Stimulated activated CD8-positive, alpha-beta memory T cell treated with anti-CD3 and anti-CD28 coated beads, Interleukin-7, amount 100 ng/mL, for 1 hour (primary cell): ENCODE measurements at places on chromosomes 7 and 10.

DNA sequence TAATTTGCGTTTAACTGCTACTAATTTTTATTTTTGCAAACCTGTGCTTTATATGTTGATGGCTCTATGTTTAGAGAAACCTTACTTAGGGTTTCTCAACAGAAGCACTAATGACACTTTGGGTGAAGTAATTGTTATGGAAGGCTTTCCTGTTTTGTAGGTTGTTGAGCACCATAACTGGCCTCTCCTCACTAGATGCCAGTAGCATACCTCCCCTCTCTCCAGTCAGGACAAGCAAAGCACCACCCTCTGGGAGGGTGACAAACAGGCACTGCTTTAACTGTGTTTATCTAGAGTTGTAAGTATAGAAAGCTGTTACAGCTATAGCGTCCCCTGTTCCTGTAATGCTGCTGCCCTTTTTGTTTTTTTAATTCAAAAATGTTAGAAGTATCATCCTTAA lies 60.9 kb downstream of the WAC start:
- no peak for DNase-seq

DNA sequence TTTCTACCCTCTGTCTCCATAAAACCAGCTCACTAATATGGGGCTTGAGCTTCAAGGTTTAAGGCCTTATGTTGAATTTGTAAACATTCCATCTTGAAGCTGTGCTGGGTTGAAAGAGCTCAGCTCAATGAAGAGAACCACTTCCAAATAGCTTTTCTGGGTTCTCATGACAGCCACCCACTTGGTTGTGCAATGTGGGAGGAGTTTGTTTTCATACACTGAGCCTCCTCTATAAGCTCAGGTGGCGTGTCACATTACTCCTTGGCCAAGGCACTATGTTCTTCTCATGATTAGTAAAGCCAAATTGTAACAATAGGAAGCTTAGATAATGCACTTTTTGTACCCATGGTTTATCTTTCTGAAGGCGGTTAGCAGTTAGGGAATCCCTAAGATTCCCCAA lies 265.6 kb downstream of the PTEN start:
- no peak for DNase-seq

- no peak for DNase-seq
These were observed 27.3 kb upstream of the SFRP5 start for GRCh38 chr10:97798958-97799610.

- no peak for DNase-seq
These were observed 45.6 kb upstream of the SCIN start for GRCh38 chr7:12524794-12525386.

- no peak for DNase-seq
These were observed 84.8 kb downstream of the OAT start for GRCh38 chr10:124333931-124334330.

DNA sequence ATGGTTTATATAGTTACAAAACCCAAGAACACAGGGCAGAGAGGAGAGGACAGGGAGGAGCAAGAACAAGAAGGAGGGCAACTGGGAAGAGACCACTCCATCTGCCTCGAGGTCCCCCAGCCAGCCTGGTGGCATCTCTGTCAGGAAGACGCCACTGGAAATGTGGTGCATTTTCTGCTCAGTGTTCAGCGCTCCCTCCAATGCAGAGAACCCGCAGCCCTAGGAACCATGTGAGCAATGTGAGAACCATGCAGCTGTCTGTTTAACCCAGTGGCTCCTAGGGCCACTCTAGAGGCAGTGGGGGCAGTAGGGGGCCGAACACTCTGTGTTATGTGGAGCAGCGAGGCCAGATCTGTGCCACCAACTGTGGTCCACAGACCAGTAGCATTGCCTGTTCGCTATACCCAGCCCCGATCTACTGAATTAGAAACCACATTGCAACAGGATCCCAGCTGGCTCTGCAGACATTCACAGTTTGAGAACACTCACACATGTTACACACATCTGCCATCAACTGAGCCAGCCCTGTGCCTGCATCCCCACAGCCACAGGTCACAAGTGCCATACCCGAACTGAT lies 110.2 kb downstream of the CPXM2 start:
- DNase-seq: no peak

DNA sequence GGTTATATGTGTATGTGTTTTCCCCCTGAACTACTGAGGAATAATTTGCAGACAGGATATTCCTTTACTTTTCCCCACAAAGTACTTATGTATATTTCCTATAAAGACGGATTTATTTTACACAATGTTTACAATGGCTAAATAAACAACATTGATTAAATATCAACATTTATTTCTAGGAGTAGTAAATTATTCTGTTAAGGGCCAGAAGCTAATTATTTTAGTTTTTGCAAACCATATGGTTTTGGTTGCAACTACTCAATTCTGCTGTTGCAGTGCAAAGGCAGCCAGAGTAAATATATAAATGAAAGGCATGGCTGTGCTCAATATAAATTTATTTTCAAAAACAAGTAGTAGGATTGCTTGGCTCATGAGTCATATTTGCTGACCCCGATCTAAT lies 907.1 kb upstream of the MBL2 start:
- DNase-seq: no peak

GRCh38 chr7:158763454-158764033 lies 58.9 kb upstream of the NCAPG2 start:
- no peak for DNase-seq

GRCh38 chr7:159095979-159096411 lies 48.7 kb downstream of the VIPR2 start:
- no peak for DNase-seq

GRCh38 chr7:153524070-153524601 lies 528.1 kb upstream of the DPP6 start:
- no peak for DNase-seq

- DNase-seq: no peak
These were observed 21.6 kb upstream of the TPK1 start for GRCh38 chr7:144857463-144857862.

DNA sequence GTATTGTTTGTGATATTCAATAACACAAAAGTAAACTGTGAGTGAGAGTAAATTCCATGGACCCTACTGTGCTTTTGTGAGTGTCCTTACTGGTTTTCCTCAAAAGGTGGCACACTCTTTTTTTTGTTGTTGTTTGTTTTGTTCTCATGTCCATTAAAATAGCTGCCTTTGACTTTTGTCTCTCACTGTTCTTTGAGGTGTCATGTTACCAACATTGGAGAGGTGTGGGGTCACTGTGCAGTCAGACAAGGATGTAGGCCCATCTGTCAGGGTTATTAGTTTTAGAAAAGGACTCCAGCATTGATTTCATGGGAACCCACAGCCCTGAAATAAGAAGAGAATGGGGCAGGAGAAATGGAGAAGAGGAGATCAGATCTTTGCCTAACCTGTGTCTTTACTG lies 383.1 kb downstream of the SORCS3 start:
- no peak for DNase-seq

DNA sequence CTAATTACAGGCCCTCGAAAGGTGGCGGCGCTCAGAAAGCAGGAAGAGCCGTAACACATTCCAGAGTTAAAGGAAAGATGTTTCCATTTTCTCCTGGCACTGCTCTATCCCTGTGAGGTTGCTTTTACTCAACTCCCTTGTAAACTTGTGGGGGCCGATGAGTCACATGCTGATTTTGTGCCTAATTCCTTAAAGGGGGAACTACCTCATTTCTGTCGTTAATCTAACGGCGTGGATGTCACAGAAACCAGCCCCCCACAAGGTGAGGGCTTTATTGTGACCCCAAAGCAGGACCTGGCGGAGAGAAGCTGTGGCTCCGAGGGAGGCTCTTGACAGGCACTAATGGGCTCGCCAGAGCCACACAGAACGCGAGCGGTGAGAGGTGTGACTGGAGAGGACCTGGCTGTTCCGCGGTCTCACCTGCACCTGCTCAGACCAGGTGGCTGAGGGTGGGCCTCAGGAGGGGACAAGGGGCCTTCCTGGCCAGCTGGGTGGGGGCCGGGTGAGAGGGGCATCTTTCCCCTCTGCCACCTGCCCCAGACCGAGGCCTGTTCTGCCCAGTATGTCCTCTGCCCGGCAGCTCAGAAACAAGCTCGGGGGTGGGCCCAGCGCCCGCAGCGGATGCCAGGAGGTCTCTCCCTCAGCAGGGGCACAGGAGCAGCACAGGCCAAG lies 50.9 kb downstream of the CALML3 start:
- no peak for DNase-seq

DNA sequence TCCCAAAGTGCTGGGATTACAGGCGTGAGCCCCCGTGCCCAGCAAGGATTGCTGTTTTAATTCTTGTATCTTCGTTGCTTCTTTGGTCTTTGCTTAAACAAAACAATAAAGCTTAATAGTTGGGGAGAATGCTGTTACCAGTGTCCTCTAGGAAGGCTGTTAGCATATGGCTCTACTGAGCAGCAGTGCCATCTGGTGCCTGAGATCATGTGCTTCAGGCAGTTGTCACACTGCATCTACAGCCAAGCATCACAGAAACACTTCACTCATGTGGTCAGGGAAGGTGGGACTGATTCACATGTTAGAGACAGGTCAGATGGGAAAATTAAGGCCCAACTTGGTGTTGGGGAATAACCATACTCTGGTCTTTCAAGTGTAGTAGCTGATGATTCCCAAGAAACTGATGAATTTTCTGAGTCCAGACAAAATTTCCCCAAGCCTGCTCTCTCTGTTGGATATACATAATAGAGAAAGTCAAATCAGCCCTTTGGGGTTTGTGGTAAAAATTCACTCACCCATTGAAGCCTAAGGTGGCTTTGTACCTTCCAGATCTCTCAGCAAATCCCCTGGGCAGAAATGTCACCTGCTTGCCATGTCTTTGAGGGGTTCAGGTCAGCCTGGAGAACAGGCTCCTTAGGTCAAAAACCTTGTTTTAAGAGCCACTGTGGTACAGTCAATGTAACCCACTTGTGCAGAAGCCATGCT lies 28.4 kb downstream of the UBE2D4 start:
- DNase-seq: no peak

- no peak for DNase-seq
These were observed 55.1 kb downstream of the EZH2 start for GRCh38 chr7:148828965-148829364.

DNA sequence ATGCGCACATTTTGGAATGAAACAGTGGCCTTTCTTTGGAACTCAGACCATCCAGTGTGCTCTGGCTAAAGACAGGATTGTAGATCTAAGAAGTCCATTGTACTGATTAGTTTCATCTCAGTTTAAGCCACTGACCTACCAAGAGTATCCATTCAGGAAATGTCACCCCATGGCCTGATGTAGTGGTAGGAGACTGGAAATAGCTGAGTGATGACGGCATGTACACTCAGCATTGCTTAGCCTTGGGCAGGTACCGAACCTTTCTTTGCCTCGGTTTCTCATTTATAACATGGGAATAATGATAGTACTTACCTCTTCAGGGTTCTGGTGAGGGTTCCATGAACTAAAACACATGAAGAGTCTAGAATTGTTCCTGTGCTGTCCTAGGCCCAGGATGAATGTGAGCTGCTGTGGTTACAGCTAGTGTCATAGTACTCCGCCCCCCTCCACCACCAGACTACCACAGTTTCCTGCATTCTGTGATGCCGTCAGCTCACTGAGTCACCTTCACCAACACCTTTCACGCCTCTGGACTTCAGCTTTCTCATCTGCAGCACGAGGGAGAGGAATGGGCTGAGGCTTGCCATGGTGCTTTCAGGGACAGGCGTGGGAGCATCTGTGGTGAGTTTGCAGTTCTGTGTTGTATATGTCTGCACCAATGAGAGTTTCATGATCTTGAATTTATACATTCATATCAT lies 484.0 kb upstream of the GALNT17 start:
- peak; percentile 70 for DNase-seq

DNA sequence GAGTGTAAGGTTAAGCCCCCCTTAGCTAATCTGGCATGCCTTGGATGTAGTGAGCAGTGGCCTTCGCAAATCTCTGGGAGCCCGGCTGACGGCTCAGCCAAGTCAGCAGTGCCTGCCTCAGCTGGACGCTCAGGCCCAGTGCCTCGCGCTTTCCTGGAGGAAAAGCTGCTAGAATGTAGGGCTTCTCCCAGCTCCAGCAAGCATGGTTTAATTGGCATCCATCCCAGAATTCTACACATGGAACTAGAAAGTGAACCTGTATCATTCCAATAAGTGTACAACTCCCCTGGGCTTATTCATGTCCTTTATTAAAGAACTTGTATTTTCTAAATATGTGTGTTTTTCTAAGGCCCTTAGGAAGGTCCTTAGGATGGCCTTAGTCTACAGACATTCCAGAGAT lies 287.8 kb upstream of the SHH start:
- DNase-seq: no peak

DNA sequence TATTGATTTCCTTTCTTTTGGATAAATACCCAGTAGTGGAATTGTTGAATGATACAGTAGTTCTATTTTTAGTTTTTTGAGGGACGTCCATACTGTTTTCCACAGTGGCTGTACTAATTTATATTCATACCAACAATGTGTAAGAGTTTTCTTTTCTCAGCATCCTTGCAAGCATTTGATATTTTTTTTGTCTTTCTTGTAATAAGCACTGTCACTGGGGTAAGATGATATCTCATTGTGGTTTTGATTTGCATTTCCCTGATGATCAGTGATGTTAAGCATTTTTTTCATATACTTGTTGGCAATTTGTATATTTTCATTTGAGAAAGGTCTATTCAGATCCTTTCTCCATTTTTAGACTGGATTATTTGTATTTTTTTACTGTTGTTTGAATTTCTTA lies 308.7 kb downstream of the PTEN start:
- DNase-seq: no peak

GRCh38 chr7:28125431-28126409 lies 54.9 kb downstream of the JAZF1 start:
- DNase-seq: no peak

DNA sequence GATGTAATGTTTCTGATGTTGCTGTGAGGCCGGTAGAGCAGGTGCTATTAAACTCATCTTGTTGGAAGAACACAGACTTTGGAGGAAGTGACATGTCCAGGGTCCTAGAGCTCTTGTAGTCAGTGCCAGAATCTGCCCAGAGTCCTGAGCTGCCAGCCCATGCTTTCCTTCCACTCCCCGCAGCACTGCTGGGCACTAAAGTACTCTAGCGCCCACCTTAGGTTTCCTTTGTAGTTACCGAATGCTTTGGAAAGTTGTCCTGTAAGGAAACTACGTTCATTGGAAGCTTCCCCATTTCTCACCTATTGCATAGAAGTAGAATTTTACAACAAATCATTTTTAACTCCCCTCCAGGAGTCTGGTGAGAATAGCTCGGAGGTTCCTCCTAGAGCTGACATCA lies 11.0 kb downstream of the ZNF862 start:
- no peak for DNase-seq

DNA sequence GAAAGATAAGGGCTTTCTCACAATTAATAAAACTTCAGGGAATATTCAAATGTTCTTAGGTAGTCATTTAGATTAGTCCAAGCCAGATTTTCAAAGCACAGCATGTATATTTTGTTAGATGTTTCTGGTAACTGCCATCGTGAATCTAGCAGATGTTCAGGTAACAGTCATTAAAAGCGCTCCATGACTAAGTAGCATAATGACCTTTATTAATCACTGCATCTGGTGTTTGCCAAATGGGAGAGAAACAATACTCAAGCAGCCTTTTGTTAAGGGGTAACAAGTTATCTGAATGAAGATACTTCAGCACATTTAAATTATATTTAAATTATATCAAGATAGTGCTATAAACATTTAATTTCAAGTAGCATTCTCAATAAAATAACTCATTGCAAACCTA lies 47.5 kb downstream of the USP6NL start:
- DNase-seq: no peak
